HFFc6 (cell line): ENCODE measurements at places on chromosomes 6 and 20.

GRCh38 chr6:134806180-134806798, 143.6 kb downstream of the ALDH8A1 start:
- DNase-seq, result no peak

DNA sequence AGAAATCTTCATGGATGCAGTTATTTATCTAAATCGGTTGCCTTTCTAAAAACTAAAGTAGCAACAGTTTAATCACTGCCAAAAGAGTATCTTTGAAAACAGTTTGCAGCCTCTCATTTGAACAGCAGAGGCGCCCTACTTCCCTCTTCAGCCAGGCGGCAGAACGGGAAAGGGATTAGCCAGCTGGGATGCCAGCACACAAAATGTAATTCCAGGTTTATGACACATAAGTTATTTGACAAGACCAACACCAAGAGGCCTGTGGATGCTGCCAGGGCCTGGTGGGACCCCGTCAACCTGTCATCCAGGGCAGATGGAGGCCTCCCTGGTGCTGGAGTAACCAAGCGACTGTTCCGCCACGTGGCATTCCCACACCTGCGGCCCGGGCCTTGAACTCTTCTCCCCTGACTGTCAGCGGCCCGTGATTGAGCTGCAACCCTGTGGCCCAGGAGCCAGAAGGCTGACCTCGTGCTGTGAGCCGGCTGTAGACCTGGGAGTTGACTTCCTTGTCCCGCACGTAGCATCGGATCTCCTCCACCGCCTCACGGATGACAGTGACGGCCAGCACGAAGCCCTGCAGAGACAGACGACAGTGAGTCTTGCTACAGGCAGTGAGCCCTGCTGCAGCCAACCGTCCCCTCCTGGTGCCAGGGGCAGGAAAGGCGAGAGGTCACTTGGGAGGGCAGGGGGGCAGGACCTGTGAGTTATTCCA, 55.5 kb downstream of the ATP9A start:
- DNase-seq, result peak; percentile 16

- no peak for DNase-seq
Observed at GRCh38 chr6:41200901-41201763, at the start of gene TREML2. TREML2 (minus strand) TSS chr6:41201149; CDS start chr6:41201008, 141 bp downstream.

GRCh38 chr6:130827247-130828149, at the start of gene SMLR1:
SMLR1 (plus strand) TSS chr6:130827406; CDS start chr6:130827414, 8 bp downstream.
- no peak for DNase-seq

GRCh38 chr20:18058661-18059467, 1.1 kb upstream of the OVOL2 start:
- no peak for DNase-seq

GRCh38 chr6:2949536-2950083, 21.8 kb downstream of the SERPINB6 start:
- DNase-seq, result no peak

DNA sequence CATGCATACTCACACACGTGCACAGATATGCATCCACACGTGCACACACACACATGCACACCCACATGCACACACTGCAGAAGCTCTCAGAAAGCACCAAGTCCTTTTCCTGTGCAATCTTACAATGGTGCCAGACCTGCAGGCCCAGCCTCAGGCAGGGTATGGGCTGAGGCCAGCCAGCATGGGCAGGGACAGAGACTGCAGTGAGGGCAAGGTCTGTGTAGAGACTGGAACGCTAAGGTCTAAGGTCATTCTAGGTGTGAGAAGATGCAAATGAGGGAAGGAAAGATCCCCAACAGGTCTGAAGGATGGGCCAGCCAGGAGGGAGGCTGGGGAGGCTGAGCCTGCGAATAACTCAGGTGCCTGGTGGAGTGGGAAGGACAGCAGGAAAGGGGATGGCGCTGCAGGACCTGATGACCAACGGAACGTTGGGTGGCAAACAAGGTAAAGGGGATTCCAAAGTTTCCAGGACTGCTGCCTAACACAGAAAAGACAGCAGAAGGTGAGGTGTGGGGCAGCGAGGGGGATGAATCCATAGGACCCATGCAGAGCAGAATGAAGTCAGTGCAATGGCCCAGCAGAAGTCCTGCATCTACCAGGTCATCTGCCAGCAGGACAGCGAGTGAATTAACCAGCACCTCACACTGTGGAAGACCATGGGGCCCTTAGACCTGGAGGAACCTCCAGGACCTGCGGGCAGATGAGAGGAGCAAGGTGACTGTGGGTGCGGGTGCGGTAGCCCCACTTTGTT, 67.0 kb downstream of the ABHD12 start:
- DNase-seq, result no peak

DNA sequence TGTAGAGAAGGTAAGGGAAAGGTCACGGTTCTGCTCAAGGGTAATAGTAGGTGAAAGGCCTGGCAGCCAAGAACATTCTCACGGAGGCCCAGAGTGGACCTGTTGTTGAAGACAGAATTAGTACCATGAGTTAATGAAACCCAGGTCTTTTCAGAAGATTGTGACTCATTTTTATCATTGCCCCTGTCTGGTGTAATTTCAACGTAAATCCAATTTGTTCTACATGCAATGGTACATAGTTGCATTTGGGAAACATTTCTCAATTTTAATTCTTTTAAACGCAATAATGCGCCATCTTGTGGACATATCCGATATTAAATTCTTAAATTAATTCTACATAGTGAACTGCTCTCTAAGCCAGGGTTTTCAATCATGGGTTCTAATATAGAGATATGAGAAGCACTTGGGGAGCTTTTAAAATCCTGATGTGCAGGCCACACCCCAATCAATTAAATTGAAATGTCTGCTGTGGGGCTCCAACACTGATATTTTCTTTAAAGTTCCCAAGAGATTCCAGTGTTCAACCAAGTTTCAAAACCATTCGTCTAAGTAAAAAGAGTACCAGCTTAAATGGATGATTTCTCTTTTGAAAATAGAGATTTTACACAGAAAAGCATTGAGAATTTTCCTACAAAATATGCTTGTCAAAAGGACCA, 257.4 kb downstream of the PLCB1 start:
- DNase-seq, result peak; percentile 47

GRCh38 chr20:44004306-44004915, 89.8 kb downstream of the TOX2 start:
- DNase-seq, result no peak
